ENCODE measurements at places on chromosomes 11 and 22. TPM values are rescaled to one million over a fixed set of nuclear protein-coding genes. Genes with fewer than 3 reads are reported as not detected.

DNA sequence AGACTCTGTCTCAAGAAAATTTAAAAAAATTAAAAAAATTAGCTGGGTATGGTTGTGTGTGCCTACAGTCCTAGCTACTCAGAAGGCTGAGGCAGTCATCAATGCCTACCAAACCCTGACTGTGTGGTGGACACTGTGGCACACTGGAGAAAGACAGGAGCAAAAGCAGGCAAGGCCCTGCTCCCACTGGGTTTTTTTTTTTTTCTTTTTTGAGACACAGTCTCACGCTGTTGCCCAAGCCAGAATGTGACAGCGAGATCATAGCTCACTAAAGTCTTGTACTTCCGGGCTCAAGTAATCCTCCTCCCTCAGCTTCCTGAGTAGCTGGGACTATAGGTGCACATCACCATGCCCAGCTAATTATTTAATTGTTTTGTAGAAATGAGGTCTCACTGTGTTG lies 4.6 kb downstream of the NEFH start:
- DNase-seq, result no peak
- H3K4me3 ChIP-seq, result no peak overlapping the region
- H3K36me3 ChIP-seq, result no peaks in the 10 kb centered on the region

HORMAD2 gene
- total RNA-seq, result not detected

GRCh38 chr22:32764330-32765131 lies 37.0 kb upstream of the TIMP3 start:
- H3K27me3 ChIP-seq, result no peaks in the 10 kb centered on the region
- no peaks in the 10 kb centered on the region for H3K4me1 ChIP-seq
- no peak overlapping the region for H3K4me3 ChIP-seq
- no peak overlapping the region for H3K27ac ChIP-seq
- DNase-seq, result no peak

GRCh38 chr11:73940801-73941570 lies 9.8 kb upstream of the DNAJB13 start:
- no peak for DNase-seq
- no peaks in the 10 kb centered on the region for H3K36me3 ChIP-seq
- H3K27ac ChIP-seq, result no peak overlapping the region
- H3K27me3 ChIP-seq, result no peaks in the 10 kb centered on the region
- H3K4me1 ChIP-seq, result peaks cover 7% of the 10 kb centered on the region
- H3K4me3 ChIP-seq, result no peak overlapping the region

DNA sequence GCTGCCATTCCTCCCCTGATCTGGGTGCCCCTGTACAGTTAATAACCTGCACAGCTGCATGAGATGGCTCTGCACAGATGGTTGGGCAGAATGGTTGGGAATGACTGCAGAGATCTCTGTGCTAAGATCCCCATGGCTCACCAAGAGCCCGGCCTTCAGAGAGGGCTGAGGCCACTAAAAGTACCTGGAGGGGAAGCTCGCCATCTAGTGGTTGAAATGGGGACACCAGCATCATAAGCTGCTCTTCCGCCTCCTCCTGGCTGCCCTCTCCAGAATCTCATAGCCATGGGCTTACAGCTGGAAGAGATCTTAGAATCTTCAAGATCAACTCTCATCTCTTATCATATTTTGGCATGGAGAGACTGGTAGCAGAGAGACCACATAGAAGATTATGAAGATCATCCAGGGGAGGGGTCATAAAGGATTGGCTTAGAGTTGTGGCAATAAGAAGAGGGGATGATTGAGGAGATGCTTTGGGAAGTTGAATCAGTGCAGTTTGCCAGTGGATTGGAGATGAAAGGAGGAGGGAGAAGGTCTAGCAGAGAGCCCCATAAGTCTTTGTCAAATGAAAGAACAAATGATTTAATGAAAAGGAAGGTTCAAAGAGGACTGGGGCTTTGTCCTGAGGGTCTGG lies 22.0 kb upstream of the TLCD5 start:
- H3K4me3 ChIP-seq, result no peak overlapping the region
- no peaks in the 10 kb centered on the region for H3K27me3 ChIP-seq
- H3K36me3 ChIP-seq, result no peaks in the 10 kb centered on the region
- DNase-seq, result no peak
- peaks cover 15% of the 10 kb centered on the region for H3K4me1 ChIP-seq

DNA sequence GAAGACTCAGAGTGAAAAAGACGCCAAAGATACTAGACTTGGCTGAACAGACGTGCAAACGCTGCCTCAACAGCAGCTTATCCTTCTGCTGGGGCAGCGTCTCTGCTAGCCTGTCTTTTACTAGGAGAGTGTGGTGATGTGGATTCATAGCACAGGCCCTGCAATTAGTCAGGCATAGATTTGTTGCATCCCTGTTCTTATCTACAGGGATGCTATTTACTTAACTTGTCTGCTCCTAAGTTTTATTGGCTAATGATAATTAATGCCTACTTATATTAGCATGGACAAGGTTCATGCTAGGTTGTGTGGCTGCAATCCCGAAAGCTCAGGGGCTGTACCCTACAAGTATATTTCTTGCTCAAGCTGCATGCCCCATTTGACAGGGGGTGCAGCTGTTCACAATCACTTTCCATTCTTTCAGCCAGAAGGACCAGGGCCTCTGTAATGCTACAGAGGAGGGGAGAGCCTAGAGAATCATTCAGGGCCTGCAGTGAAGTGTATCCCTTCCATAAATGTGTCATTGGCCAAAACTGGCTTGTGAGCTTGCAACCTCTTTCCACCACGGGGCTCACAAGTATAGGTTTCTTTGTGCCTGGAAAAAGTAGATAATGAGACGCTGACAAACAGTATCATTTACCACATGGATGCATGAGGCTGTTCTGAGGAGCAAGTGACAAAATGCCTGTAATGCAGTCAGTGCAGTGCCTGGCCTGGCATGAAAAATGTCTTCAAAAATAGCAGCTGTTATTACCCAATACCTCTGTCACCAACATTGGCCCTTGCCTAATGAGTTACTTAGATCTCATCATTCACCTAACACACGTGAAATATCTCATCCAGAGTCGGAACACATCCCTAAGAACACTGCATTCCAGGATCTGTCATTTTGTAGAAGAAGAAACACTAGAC lies 685.8 kb upstream of the API5 start:
- no peaks in the 10 kb centered on the region for H3K36me3 ChIP-seq
- DNase-seq, result no peak
- no peaks in the 10 kb centered on the region for H3K27me3 ChIP-seq
- no peak overlapping the region for H3K4me3 ChIP-seq
- no peaks in the 10 kb centered on the region for H3K4me1 ChIP-seq

DNA sequence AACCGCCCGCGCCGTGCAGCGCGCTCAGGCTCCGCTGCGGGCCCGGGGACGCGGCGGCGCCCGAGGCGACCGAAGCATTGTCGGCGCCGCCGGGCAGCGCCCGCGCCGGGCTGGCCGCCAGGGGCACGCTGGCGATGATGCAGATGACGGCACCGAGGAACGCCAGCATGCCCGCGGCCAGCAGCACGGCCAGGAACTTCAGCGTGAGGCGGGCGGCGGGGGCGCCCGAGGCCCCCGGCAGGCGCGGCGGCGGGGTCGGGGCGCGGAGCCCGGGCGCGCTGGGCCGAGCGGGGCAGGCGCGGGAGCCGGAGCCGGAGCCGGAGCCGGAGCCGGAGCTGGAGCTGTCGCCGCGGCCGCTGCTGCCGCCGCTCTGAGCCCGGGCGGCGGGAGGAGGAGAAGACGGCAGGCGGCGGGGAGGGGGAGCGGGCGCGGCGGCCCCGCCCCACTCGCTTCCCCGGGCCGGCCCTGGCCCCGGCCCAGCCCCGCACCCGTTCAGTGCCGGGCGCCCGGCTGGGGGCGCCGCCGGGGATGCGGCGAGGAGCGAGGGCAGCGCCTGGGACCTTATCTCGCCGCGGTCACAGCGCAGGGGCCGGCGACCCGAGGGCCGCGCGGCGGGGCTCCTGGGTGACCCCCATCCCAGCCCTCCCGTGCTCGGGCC lies at the start of gene NPTXR:
Gene NPTXR, minus strand, starts transcription at position 372 of the 658 bp plus-strand sequence.
- no peaks in the 10 kb centered on the region for H3K36me3 ChIP-seq
- H3K4me1 ChIP-seq, result peaks cover 27% of the 10 kb centered on the region
- DNase-seq, result no peak
- H3K27me3 ChIP-seq, result no peaks in the 10 kb centered on the region

DNA sequence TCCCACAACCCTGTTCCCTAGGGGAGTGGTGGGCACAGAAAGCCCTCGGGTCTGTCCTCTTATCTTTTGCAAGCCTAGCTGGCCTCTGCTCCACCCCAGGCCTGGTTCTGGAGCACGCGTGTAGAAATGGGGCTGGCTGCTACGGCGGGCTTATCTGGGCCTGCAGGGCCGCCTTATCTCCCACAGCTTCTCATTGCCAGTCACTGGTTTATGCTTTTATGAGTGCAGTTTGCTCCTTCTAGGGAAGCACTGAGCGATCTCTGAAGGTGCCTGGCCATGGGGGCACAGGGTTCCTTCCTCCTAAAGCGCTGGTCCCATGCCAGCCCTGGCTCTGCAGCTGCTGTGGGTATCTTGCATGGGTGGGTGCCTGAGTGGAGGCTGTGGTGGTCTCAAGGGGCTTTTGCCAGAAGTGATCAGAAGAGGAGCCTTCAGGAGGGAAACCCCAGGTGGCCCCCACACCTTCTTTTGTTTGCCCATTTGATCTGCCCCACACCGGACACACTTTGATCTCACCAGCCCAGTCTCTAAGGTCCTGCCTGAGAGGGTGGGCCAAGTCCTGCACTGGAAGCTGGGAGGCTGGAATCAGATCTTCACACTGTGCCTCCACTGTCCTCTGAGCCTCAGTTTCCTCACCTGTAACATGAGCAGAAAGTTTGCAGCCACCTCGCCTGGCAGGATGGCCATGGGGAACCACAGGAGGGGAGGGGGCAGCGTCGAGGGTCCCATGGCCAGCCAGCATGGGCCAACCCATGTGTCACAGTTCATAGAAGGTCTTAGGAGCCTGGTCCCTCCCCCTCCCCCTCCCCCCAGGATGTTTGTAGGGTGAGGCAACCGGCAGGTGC lies 86.6 kb upstream of the FGF3 start:
- H3K27ac ChIP-seq, result no peak overlapping the region
- H3K4me1 ChIP-seq, result no peaks in the 10 kb centered on the region
- no peaks in the 10 kb centered on the region for H3K27me3 ChIP-seq
- H3K4me3 ChIP-seq, result no peak overlapping the region

- no peaks in the 10 kb centered on the region for H3K27me3 ChIP-seq
- no peak for DNase-seq
- H3K4me1 ChIP-seq, result peaks cover 24% of the 10 kb centered on the region
- H3K4me3 ChIP-seq, result no peak overlapping the region
- H3K27ac ChIP-seq, result no peak overlapping the region
- no peaks in the 10 kb centered on the region for H3K36me3 ChIP-seq
Observed at GRCh38 chr11:128528294-128528693, 59.1 kb downstream of the ETS1 start.

DNA sequence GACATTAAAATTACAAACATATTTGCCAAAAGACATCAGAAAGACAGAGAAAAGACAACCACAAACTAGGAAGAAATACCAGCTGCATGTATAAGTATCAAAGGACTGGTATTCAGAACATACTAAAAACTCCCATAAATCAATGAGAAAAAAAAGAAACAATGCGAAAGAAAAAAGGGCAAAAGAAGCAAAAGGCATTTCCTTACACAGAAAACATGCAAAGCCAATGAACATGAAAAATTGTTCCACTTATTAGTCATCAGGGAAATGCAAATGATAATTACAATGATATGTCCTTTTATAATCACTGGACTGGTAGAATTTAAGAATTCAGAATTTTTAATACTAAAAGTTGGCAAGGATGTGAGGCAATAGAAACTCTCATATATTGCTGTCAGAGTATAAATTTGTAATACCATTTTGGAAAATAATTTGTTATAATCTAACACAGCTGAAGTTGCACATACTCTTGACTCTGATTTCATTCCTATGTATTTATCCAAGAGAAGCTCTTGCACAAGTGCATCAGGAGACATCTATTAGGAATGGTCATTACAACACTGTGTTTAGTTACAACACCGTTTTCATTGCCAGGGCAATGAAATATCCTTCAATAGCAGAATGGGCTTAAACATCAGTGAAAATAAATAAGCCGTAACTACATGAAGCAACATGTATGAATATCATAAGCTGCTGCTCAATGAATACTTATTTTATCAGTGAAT lies 279.7 kb downstream of the SWAP70 start:
- H3K27ac ChIP-seq, result no peak overlapping the region
- no peaks in the 10 kb centered on the region for H3K36me3 ChIP-seq
- DNase-seq, result no peak
- H3K4me3 ChIP-seq, result no peak overlapping the region
- H3K27me3 ChIP-seq, result no peaks in the 10 kb centered on the region

All from thoracic aorta (tissue), 2 donors.